MM.1S (cell line): ENCODE measurements at places on chromosomes 4 and X.
A peak's percentile ranks its signal among the peaks of the same experiment; 100 is the strongest.

DNA sequence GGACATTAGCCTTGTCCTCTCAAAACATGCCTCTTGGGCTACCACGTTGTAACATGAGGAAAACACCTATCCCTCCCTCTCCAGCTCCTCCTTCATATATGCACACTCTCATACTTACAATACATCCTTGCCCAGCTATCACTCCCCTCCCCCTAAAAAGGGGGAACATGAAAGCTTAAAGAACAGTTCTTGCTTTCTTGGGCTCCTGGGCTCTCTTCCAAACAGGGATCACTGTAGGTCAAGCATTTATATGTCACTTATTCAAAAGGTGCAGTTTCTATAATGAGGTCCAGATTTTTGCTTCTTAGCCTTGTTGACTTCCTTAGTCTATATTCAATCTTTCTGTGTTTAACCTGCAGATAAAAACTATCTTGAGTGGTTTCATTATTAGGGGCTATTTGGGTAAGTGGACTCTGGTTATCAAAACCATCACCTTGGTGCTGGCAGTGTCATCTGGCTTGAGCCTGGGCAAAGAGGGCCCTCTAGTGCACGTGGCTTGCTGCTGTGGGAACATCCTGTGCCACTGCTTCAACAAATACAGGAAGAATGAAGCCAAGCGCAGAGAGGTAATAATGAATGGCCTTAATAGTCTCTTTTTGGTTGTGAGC, 119.4 kb downstream of the AKAP4 start:
- no peak overlapping the region for H3K4me3 ChIP-seq
- no peak for DNase-seq
- H3K27ac ChIP-seq = no peak overlapping the region
- H3K4me1 ChIP-seq = peaks cover 16% of the 10 kb centered on the region
- H3K27me3 ChIP-seq = no peaks in the 10 kb centered on the region

DNA sequence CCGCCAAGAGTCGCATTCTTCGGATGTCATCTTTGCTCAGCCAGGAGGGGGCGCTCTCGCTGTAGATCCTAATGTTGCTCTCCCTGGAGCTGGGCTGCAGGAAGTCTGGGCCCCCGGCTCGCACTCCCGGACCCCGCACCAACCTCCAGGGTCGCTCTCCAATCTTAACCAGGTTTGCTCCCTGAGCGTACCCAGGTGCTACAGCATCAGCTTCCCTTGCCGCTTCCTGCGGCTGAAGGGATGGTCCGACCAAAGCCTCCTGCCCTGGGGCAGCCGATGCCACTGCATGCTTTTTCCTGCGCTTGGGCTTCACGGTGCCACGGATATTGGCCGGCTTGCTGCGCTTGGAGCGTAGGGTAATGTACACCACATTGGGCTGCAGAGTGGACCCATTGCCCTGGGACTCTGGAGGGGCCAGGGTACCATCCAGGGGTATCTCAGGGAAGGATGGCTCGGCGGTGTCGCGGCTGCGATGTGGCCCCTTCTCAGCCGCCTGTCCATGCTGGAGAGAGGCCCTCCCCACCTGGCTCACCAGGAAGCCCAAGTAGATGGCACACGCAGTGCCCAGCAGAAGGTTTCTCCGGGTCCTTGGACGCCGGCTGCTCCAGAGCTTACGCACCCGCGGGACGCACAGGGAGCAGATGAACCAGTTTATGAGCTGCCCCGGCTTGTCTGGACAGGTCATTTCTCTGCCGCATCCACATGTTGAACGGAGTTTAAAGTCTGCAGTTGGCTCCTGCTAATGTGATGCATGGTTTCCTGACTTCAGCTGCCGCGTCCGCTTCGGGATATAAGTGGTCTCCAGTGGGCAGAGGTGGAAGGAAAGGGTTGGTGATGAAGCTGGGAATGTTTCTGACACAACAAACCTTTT, 1.9 kb downstream of the GASK1B start:
- no peaks in the 10 kb centered on the region for H3K36me3 ChIP-seq
- no peak overlapping the region for H3K4me3 ChIP-seq
- H3K4me1 ChIP-seq = peaks cover 4% of the 10 kb centered on the region; the same call in 1 of the 2 replicates
- H3K27me3 ChIP-seq = no peaks in the 10 kb centered on the region
- H3K27ac ChIP-seq = no peak overlapping the region

GRCh38 chr4:124067046-124067445, 645.5 kb downstream of the ANKRD50 start:
- no peak overlapping the region for H3K27ac ChIP-seq
- no peaks in the 10 kb centered on the region for H3K36me3 ChIP-seq
- H3K4me3 ChIP-seq = no peak overlapping the region
- no peaks in the 10 kb centered on the region for H3K27me3 ChIP-seq
- 0 out of 2 replicates have a peak, but pooled peaks cover 4% of the 10 kb centered on the region for H3K4me1 ChIP-seq
- no peak for DNase-seq

GRCh38 chrX:115913575-115913974, 257.0 kb upstream of the AGTR2 start:
- H3K36me3 ChIP-seq = no peaks in the 10 kb centered on the region
- H3K4me1 ChIP-seq = peaks cover 20% of the 10 kb centered on the region
- no peak overlapping the region for H3K4me3 ChIP-seq
- no peak overlapping the region for H3K27ac ChIP-seq

GRCh38 chr4:177509226-177509745, 67.0 kb upstream of the AGA start:
- no peaks in the 10 kb centered on the region for H3K27me3 ChIP-seq
- H3K4me1 ChIP-seq = no peaks in the 10 kb centered on the region
- H3K27ac ChIP-seq = no peak overlapping the region

- H3K36me3 ChIP-seq = no peaks in the 10 kb centered on the region; the same call in 1 of the 2 replicates
- H3K27me3 ChIP-seq = no peaks in the 10 kb centered on the region
- H3K27ac ChIP-seq = no peak overlapping the region
- no peak for DNase-seq
- peaks cover 3% of the 10 kb centered on the region; the same call in 1 of the 2 replicates for H3K4me1 ChIP-seq
Measured at GRCh38 chrX:12817528-12817927, 26.3 kb downstream of the PRPS2 start.

DNA sequence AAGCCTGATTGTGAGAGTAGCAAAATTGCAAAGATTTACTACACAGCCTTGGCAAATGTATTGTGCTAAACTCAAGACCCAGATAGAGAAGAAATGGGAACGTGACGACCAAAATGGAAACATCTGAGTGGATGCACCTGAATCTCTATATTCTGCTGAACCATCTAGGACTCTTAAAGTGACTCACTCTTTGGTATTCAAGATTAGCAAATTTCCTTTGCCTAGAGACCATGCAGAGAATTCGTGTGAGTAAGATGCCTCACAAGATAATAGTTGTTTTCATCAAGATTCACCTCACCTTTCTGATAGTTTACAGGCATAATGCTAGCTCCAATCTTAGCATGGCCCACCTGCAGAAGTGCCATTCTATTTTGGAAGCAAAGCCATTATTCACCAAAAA, 14.4 kb upstream of the ATOH1 start:
- no peaks in the 10 kb centered on the region for H3K27me3 ChIP-seq
- no peak overlapping the region for H3K4me3 ChIP-seq
- no peaks in the 10 kb centered on the region for H3K36me3 ChIP-seq
- no peaks in the 10 kb centered on the region for H3K4me1 ChIP-seq

GRCh38 chrX:16772460-16772859, 13.8 kb upstream of the TXLNG start:
- no peaks in the 10 kb centered on the region for H3K27me3 ChIP-seq
- no peak overlapping the region for H3K27ac ChIP-seq
- no peaks in the 10 kb centered on the region for H3K4me1 ChIP-seq
- DNase-seq = no peak

DNA sequence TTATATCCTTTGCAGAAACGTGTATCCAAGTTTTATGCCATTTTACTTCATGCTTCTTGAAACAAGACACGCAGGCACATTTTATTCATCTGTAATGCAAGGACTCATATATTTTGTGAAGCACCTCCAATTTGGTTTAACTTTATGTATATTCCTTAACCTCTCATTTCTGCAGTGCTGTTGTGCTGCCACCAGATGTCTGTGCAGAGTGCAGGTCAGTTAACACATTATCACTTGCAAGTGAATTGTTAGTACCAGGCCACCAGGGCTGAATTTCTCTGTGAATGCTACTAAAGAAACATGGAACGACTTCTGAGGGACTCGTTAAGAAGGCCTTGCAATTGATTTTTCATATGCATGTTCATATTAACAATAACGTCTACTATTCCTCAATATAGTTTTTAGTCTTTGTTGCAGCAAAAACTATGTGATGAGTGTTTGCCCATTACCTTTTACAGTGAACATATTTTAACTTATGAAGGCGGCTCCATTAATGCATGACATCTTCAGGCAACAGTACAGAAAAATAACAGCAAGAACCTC, 770.3 kb downstream of the NLGN4X start:
- H3K4me3 ChIP-seq = no peak overlapping the region
- DNase-seq = peak; percentile 13
- no peak overlapping the region for H3K27ac ChIP-seq
- no peaks in the 10 kb centered on the region for H3K27me3 ChIP-seq
